ENCODE measurements at places on chromosomes 11 and 22. TPM values are rescaled to one million over a fixed set of nuclear protein-coding genes. Genes with fewer than 3 reads are reported as not detected.

PATE4 gene
- total RNA-seq, result not detected

DNA sequence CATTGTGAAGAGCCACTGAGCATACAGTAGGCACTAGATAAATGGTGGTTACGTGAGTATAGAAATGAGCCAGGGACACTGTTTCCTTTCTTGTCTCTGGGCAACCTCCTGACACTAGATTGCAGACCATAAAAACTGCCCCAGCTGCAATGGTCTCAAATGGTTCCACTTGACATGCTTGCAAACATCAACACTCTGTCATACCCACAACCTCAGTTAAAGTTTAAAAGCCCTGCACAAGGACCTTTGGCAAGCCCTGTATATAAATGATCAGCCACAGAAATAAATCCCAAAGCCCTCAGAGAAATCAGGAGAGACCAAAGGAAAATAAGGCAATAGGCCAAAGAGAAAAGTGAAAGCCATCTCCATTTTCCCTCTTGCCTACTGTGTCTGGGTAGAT, 20.7 kb downstream of the PLEKHA7 start:
- no peaks in the 10 kb centered on the region for H3K36me3 ChIP-seq
- no peak overlapping the region for H3K27ac ChIP-seq

- H3K36me3 ChIP-seq, result no peaks in the 10 kb centered on the region
- no peak overlapping the region for H3K4me3 ChIP-seq
- H3K4me1 ChIP-seq, result no peaks in the 10 kb centered on the region
- no peaks in the 10 kb centered on the region for H3K27me3 ChIP-seq
- H3K27ac ChIP-seq, result no peak overlapping the region
- no peak for DNase-seq
Measured at GRCh38 chr11:125211948-125212340, 47.4 kb downstream of the PKNOX2 start.

GRCh38 chr11:113587308-113587739, 112.1 kb upstream of the DRD2 start:
- no peak overlapping the region for H3K27ac ChIP-seq
- no peaks in the 10 kb centered on the region for H3K4me1 ChIP-seq
- no peaks in the 10 kb centered on the region for H3K36me3 ChIP-seq
- DNase-seq, result no peak
- H3K4me3 ChIP-seq, result no peak overlapping the region
- no peaks in the 10 kb centered on the region for H3K27me3 ChIP-seq

- H3K27me3 ChIP-seq, result peaks cover 4% of the 10 kb centered on the region
- no peaks in the 10 kb centered on the region for H3K36me3 ChIP-seq
- DNase-seq, result no peak
- H3K27ac ChIP-seq, result no peak overlapping the region
Measured at GRCh38 chr11:120940160-120940848, 83.6 kb upstream of the TBCEL start.

GRCh38 chr11:77656362-77656761, 18.8 kb upstream of the CLNS1A start:
- DNase-seq, result no peak
- no peak overlapping the region for H3K27ac ChIP-seq
- no peaks in the 10 kb centered on the region for H3K4me1 ChIP-seq
- no peaks in the 10 kb centered on the region for H3K36me3 ChIP-seq
- no peak overlapping the region for H3K4me3 ChIP-seq

DNA sequence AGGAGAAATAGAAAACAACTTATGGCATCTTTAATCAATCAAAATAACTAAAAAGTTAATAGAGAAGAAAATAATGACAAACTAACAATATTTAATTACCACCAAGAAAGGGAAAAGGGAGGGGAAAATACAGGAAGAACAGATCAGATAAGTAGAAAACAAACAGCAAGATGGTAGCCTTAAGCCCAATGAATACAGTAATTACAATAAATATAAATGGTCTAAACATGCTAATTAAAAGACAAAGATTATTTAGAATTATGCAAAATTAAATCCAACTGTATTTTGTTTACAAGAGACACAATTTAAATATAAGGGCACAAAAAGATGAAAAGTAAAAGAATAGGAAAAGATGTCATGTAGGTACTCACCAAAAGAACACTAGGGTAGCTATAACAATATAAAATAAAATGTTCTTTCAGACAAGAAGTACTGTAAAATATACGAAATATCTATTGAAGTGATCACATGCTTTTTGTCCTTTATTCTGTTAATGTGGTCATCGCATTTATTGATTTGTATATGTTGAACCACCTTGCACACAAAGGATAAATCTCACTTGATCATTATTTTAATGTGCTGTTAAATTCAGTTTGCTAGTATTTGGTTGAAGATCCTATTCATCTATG, 14.0 kb downstream of the C11orf65 start:
- no peak overlapping the region for H3K4me3 ChIP-seq
- no peaks in the 10 kb centered on the region for H3K4me1 ChIP-seq
- no peak overlapping the region for H3K27ac ChIP-seq

UBQLN3 gene
- total RNA-seq, result 0.99 TPM

HTATIP2 gene
- 30.1 TPM for total RNA-seq

GRCh38 chr11:70631624-70632047, 233.3 kb downstream of the CTTN start:
- H3K4me1 ChIP-seq, result no peaks in the 10 kb centered on the region
- H3K36me3 ChIP-seq, result no peaks in the 10 kb centered on the region
- no peak for DNase-seq
- H3K27ac ChIP-seq, result no peak overlapping the region
- H3K27me3 ChIP-seq, result no peaks in the 10 kb centered on the region
- no peak overlapping the region for H3K4me3 ChIP-seq

DNA sequence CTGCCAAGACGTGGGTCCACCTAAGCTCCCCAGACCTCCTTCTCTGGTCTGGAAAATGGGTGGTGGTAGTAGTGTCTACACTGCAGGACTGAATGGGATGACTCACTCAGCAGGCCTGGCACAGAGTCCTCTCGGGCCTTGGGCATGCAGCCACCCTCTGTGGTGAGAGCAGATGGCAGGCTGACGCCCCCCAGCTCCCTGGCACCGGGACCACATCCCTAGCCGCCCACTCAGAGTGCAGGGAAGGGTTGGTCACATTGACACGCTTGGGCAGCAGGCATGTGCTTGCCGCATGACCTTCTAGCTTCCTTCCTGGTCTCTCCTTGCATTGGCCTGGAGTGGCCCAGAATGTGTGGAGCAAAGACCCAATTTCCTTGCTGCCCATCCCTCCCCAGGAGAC, 30.7 kb upstream of the PRODH start:
- H3K27ac ChIP-seq, result no peak overlapping the region
- DNase-seq, result peak; percentile 32
- H3K27me3 ChIP-seq, result no peaks in the 10 kb centered on the region
- H3K36me3 ChIP-seq, result no peaks in the 10 kb centered on the region
- no peak overlapping the region for H3K4me3 ChIP-seq

DNA sequence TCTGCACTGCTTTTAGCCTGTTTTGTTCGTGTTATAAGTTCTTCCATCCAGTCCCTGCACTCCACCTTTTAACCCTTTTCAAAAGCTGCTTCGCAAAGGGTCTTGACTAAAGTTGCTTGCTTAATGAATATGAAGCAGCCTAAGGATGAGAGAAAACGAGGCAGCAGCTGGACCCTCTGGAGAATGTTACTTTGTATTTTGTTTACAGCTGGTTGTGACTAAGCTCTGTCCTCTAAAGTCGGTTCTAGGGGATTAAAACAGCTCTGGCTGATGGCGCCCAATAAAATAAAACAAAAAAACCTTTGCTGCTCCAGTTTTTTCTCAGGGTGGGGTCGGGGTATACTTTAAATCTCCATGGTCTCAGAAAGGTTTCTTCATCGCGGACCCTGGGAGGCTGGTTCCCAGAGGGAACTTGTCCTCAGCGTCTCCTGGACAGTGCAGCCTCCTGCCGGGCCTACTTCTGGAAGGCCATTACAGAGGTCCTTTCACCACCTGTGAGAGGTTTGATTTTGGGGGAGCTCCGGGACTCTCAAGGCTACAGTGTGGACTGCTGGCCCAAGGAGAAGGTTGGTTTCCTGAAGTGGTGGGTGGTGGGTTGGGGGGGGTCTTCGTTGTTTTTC, 836 bp upstream of the RBM4 start:
- H3K4me3 ChIP-seq, result peak overlapping the region; percentile 46
- DNase-seq, result no peak
- peak overlapping the region; percentile 53 for H3K27ac ChIP-seq
- H3K36me3 ChIP-seq, result peaks cover 2% of the 10 kb centered on the region
- peaks cover 6% of the 10 kb centered on the region for H3K4me1 ChIP-seq

- no peaks in the 10 kb centered on the region for H3K36me3 ChIP-seq
- no peak overlapping the region for H3K4me3 ChIP-seq
- DNase-seq, result no peak
- H3K4me1 ChIP-seq, result no peaks in the 10 kb centered on the region
- H3K27me3 ChIP-seq, result no peaks in the 10 kb centered on the region
- H3K27ac ChIP-seq, result no peak overlapping the region
Measured at GRCh38 chr11:33907421-33907820, 15.5 kb upstream of the LMO2 start.

DNA sequence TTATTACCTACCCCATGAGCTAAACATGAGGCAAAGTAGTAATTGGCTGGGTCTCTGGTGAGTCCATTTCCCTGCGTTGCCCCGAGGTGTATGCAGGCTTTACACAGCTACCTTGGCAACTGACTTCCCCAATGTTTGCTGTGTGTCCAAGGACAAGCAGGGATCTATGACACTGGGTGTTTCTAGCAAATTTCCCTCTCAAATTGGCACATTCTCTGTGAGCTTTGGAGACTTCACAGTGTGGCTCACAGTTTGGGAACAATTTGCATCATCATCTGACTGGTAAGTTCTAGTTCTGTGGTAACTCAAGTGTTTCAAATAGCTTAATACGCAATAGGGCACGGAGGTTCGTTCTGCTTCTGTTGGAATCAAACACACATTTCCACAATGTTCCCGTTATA, 12.5 kb downstream of the NNMT start:
- DNase-seq, result peak; percentile 60
- H3K36me3 ChIP-seq, result peaks cover 8% of the 10 kb centered on the region
- H3K4me1 ChIP-seq, result peaks cover 12% of the 10 kb centered on the region
- peak overlapping the region; percentile 100 for H3K27ac ChIP-seq
- H3K27me3 ChIP-seq, result no peaks in the 10 kb centered on the region

GRCh38 chr11:12008790-12009616, 577 bp upstream of the DKK3 start:
- peaks cover 6% of the 10 kb centered on the region for H3K4me1 ChIP-seq
- peak overlapping the region; percentile 62 for H3K27ac ChIP-seq
- DNase-seq, result peak; percentile 85
- H3K36me3 ChIP-seq, result no peaks in the 10 kb centered on the region
- peak overlapping the region; percentile 75 for H3K4me3 ChIP-seq

DNA sequence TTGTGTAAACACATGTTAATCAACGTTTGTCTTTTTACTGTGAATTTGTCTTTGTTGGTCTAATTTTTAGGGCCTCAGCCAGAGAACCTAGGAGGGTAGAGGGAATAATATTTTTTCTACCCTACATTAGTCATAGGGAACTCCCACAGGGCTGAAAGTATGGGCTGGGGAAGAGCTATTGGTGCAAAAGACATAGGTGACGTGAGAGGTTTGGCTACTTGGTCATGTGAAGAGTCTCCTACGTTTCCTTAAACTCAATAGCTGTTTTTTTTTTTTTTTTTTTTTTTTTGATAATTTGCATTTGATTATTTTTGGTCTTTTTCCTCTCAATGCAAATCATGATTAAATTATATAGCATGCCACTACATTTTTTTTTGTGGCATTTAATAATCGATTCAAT, 15.9 kb upstream of the MMP7 start:
- H3K27ac ChIP-seq, result no peak overlapping the region
- no peaks in the 10 kb centered on the region for H3K27me3 ChIP-seq
- no peaks in the 10 kb centered on the region for H3K4me1 ChIP-seq

- no peaks in the 10 kb centered on the region for H3K36me3 ChIP-seq
- no peak for DNase-seq
- H3K27ac ChIP-seq, result no peak overlapping the region
Measured at GRCh38 chr22:41009222-41009948, 58.2 kb downstream of the RBX1 start.

GRCh38 chr11:72084965-72085364, 4.3 kb downstream of the LRRC51 start:
- H3K27ac ChIP-seq, result no peak overlapping the region
- DNase-seq, result no peak
- no peaks in the 10 kb centered on the region for H3K27me3 ChIP-seq
- H3K4me1 ChIP-seq, result no peaks in the 10 kb centered on the region
- H3K4me3 ChIP-seq, result no peak overlapping the region

DNA sequence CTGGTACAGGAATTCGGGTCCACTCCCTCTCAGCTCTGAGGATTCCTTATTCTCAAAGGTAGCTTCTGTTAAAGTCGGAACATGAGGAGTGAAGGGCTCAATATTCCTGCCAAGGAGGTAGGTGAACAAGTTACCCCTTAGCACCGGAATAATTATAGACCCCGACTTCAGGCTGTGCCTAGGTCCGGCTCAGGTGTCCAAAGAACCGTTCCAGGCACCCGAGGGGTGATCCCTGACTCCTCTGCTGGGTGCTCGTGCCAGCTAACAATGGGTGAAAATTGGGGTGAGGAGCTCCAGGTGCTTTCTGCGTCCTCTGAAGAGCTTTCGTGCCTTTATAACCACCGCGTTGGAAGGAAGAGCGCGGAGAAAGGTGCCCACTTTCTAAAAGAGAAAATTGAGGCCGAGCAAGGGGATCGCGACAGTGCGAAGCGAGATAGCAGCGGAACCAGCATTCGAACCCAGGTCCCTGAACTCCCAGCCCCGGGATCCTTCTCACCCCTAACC, 393 bp downstream of the CYB561A3 start:
- no peak overlapping the region for H3K27ac ChIP-seq
- H3K4me3 ChIP-seq, result peak overlapping the region; percentile 48
- H3K36me3 ChIP-seq, result peaks cover 8% of the 10 kb centered on the region
- DNase-seq, result no peak

DNA sequence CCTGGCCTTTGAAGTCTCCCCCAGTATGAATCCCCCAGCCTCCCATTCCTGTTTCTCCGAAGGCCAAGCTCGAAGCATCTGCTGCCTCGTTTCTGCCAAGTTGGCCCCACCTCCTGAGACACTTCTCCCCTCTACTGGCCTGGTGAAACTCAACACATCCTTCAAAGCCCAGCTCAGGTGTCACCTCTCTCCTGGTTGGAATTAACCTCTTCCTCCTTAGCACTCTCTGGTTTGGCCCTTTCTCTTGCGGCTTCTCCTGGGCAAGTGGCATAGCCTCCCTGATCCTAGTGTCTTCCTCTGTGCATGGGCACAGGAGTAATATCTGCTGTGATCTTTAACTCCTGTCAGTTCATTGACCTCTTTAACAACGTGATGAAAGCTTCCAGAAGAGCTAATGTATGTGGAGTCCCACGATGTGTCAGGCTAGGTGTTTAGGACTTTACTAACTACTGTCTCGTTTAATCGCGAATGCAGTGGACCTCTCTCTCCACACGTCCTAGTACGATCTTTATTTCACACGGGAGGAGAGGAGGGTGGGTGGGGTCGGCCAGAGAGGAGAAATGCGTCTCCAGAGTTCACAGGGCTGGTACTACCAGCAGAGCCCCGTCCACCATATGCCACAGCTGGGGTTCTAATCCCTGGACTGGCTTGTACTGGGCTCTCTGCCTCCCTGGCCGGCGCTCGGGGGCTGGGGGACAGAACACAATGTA, 826 bp upstream of the PTPRJ start:
- no peaks in the 10 kb centered on the region for H3K27me3 ChIP-seq
- H3K4me1 ChIP-seq, result no peaks in the 10 kb centered on the region
- H3K4me3 ChIP-seq, result no peak overlapping the region
- DNase-seq, result no peak

CALCA gene
- total RNA-seq, result not detected

GRCh38 chr11:12721816-12722604, 47.8 kb downstream of the TEAD1 start:
- H3K4me1 ChIP-seq, result peaks cover 2% of the 10 kb centered on the region
- H3K27me3 ChIP-seq, result no peaks in the 10 kb centered on the region
- no peak overlapping the region for H3K27ac ChIP-seq
- H3K4me3 ChIP-seq, result no peak overlapping the region

PHOX2A gene
- total RNA-seq, result not detected

GRCh38 chr22:33563220-33563964, 356.9 kb downstream of the LARGE1 start:
- no peak overlapping the region for H3K4me3 ChIP-seq
- no peaks in the 10 kb centered on the region for H3K27me3 ChIP-seq
- DNase-seq, result no peak
- H3K27ac ChIP-seq, result no peak overlapping the region

Data from aorta (tissue), 5 donors.